Astrocyte (in vitro differentiated cells and primary cell): ENCODE measurements at places on chromosomes 6 and 20. TPM values are rescaled to one million over a fixed set of nuclear protein-coding genes. Genes with fewer than 3 reads are reported as not detected.

- H3K4me1 ChIP-seq = peaks cover 27% of the 10 kb centered on the region
- peak; percentile 82 for DNase-seq
- no peaks in the 10 kb centered on the region for H3K27me3 ChIP-seq
- peak overlapping the region; percentile 75 for H3K27ac ChIP-seq
These were observed 53.5 kb downstream of the PXDC1 start for GRCh38 chr6:3698021-3698420.

Gene NOX3
- total RNA-seq = 0.30 TPM in 1 of 2 replicates, not detected in the other

Gene GLP1R
- not detected in 2 replicates for total RNA-seq

DNA sequence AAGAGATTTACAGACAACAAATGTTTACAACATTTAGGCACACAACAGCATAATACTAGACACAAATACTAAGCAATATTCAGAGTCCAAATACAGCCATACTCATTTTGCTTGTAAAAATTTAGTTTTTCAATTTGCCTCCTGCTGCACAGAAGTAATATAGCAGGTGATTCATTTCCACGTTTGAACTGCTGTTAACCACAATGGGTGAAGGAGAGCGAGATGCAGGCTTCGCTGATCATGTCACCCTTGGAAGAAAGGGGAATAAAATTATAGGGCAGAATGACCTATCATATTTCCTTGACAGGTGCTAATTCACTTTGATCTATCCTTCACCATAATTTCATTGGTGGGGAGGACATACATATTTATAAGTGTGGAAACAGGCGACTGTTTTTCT, 643.8 kb upstream of the AGPAT4 start:
- peak overlapping the region; percentile 48 for H3K27ac ChIP-seq
- peak overlapping the region; percentile 53 for H3K4me3 ChIP-seq

DNA sequence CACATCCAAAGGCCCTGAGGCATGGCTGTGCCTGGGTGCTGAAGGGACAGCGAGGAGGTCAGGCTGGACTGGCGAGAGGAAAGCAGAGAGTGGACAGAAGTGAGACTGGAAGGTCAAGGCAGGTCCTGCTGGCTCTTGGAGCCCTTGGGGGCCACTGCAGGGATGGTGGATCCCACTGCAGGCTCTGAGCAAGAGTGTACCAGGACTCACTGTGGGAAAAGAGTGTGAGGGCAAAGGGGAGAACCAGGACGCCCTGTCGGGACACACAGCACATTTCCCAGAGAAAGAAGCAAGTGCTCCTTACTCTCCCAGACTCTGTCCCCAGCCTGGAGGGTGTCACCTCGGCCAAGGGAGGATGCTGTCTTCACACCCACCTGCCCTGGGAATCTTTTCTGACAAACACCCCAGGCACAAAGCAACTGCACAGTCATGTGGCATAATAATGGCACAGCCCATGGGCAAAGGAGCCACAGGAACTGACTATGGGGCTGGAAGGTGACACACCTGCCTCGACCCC, 172.3 kb upstream of the CST7 start:
- H3K27ac ChIP-seq = no peak overlapping the region
- no peak for DNase-seq
- H3K36me3 ChIP-seq = no peaks in the 10 kb centered on the region

Gene BANF2
- total RNA-seq = not detected in 2 replicates

Gene PRSS16
- total RNA-seq = 2.0 and 2.3 TPM in 2 replicates

DNA sequence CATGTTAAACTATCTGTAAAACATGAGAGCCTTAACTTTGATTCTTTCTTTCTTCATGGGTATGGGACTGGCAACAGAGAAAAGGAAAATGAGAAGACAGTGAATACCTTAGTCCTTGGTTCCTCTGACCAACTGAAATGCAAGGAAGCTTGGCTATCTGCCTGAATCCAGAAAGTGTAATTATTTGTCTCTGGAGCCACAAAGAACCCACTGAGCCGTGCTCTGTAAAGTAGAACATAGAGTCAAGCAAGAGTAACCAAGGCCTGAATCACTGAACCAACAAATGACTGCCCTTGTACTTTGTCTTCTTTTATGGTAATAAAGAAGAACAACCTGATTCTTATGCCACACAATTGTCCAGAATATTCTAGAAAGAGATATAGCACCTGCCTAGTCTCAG, 27.6 kb downstream of the PKHD1 start:
- H3K27ac ChIP-seq = no peak overlapping the region
- no peak overlapping the region for H3K4me3 ChIP-seq
- no peaks in the 10 kb centered on the region for H3K27me3 ChIP-seq
- H3K36me3 ChIP-seq = no peaks in the 10 kb centered on the region

GRCh38 chr6:121639021-121639420, 203.6 kb downstream of the GJA1 start:
- H3K4me1 ChIP-seq = no peaks in the 10 kb centered on the region
- peak; percentile 50 for DNase-seq
- H3K4me3 ChIP-seq = no peak overlapping the region
- no peak overlapping the region for H3K27ac ChIP-seq
- no peaks in the 10 kb centered on the region for H3K27me3 ChIP-seq
- H3K36me3 ChIP-seq = no peaks in the 10 kb centered on the region

Gene ADGRF1
- total RNA-seq = 0.05 and 0.25 TPM in 2 replicates

DNA sequence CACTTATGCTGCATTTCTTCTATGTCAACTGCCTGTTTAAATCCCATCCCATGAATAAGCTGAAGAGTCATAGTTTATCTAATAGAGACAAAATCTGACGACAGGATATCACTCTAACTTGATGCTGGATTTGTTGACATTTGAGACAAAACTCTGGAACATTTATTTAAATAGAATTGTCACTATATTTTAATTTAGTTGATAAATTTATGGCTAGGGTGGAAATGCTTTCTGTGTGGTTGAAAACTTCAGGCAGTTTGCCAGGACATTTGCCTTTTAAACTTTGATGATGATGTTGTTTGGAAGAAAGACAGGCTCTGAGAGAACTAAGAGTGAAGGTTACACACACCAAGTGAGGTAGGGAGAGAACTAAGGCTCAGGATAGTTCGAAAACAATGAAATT, 68.1 kb downstream of the GJA1 start:
- no peaks in the 10 kb centered on the region for H3K36me3 ChIP-seq
- peak overlapping the region; percentile 79 for H3K27ac ChIP-seq
- H3K4me3 ChIP-seq = no peak overlapping the region
- DNase-seq = peak; percentile 44

Gene XKR7
- total RNA-seq = 0.36 and 0.48 TPM in 2 replicates

Gene RAB32
- 75.7 and 77.4 TPM in 2 replicates for total RNA-seq

Gene PSORS1C2
- total RNA-seq = not detected in 2 replicates

Gene OR2B6
- total RNA-seq = not detected in 2 replicates

DNA sequence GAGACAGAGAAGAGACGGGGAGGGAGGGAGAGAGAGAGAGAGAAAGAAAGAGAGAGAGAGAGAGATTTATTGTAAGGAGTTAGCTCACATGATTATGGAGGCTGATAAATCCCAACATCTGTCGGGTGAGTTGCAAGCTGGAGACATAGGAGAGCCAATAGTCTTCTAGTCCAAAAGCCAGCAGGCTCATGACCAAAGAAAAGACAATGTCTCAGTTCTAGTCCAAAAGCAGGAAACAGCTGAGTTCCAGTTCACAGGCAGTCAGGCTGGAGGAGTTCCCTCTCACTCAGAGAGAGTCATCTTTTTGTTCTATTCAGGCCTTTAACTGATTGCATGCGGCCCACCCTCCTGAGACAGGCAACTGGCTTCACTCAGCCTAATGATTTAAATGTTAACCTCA, 416.6 kb downstream of the PREX1 start:
- peaks cover 11% of the 10 kb centered on the region for H3K27me3 ChIP-seq
- no peak overlapping the region for H3K4me3 ChIP-seq
- no peaks in the 10 kb centered on the region for H3K36me3 ChIP-seq

GRCh38 chr20:1688886-1689538, 31.4 kb upstream of the SIRPG start:
- no peak overlapping the region for H3K4me3 ChIP-seq
- H3K4me1 ChIP-seq = no peaks in the 10 kb centered on the region
- DNase-seq = no peak
- H3K27ac ChIP-seq = no peak overlapping the region

Gene KCNK15
- total RNA-seq = 0.14 and 0.17 TPM in 2 replicates

DNA sequence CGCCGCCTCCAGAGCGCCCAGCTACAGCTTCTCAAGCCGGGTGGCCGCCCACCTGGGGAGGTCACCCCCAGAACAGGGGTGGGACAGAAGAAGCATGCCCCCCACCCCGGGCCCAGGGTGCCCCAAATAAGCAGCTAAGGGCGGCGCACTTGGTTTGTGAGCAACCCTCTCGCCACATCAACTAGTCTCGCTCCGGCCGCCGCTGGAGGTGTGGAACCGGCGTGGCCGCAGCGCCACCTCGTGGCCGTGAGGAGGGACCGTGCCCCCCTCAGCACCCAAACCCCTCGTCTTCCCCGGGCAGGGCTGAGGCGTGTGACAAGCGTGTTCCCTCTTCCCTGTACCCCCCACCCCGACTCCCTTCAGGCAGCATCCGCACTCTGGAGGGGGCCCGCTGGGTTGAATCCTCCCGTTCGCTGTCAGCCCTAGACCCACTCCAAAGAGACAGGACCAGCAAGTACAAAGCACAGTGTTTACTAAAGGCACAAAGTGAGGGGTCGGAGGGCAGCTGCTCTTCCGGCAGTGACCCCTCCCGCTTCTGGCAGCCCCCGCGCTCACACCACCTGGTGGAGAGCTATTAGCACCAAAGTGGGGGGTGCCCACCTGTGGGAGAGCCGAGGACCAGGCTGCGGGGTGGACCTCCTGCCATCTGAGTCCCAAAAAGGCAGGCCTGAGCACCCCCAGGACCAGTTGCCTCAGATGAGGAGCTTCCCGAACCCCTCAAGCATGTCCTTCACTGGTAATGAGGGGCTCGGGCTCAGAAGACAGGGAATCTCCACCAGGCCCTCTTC, 45.4 kb downstream of the MDFI start:
- peak; percentile 32 for DNase-seq
- no peaks in the 10 kb centered on the region for H3K27me3 ChIP-seq

Gene FRMD1
- not detected in 2 replicates for total RNA-seq

Gene VARS2
- 19.8 and 21.6 TPM in 2 replicates for total RNA-seq

GRCh38 chr6:140441256-140441655, 1066.8 kb upstream of the CITED2 start:
- DNase-seq = peak; percentile 52
- peaks cover 19% of the 10 kb centered on the region for H3K4me1 ChIP-seq
- H3K36me3 ChIP-seq = no peaks in the 10 kb centered on the region
- no peak overlapping the region for H3K27ac ChIP-seq
- H3K4me3 ChIP-seq = no peak overlapping the region

DNA sequence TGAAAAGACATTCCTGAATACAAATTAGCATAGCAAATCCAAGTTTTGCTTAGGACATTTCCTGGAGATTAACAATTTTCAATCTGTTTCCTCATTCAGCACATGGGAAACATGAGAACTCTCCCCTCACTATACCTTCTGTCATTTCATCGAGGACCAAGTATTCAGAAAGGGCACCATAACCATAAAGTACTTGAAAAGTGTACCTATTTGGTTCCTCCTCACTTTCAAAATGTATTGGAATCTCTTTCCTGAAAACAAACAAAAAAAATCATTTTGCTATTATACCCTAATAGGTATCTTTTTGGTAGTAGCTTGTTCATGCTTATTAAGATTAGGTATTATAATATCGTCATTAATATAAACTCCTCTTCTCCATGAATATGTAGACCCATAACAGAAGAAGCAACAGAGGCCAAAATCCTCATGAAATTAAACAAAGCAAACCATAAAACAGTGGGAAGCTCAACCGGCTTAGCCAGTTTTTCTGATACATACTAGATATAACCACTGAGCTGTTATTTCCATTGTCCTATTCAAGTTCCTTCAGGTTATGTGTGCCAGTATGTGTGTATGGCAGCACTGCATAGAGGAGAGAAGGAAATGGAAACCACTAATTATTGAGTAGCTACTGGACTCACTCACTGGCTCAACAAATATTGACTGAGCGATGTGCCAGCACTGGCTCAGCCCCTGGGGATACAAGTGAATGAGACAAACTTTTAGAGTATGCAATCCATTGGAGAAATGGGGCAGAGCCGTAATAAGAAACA, 274.0 kb downstream of the MAFB start:
- H3K36me3 ChIP-seq = no peaks in the 10 kb centered on the region
- H3K27ac ChIP-seq = no peak overlapping the region
- no peaks in the 10 kb centered on the region for H3K27me3 ChIP-seq
- no peak for DNase-seq

DNA sequence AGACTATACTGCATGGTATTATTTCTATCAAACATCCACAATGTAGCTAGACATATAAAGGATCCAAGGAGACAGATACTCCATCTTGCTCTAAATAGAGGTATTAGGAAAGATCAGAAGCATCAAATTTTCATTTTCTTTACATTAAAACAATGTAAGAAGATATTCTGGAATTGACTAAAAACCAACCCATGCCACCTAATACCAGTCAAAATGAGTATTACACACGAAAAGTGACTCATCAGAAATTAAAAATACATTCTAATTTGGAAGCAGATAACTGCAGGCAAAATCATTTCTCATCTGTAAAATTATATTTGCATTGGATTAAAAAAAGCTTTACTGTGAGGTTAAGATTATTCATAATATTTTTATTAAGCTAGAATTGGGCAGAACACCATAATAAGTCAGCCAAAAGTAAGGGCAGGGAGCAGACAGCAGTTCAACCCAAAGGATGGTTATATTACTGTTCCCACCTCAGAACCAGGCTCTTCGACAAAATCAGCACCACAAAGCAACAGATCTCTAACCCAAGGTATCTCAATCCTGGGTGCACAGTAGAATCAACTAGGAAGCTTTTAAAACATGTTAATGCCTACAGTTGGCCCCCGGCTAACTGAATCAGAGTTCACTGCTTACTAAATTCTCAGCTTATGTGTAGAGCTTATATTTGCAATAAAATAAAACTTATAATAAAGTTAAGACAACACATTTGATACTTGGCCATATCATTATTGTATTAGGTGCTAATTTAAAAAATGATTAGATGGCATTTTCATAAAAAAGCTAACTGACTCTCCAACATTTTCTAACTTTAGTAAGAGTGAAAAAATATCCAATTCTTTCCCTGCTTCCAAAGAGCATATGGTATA, 35.2 kb downstream of the SAMD3 start:
- no peak for DNase-seq
- H3K4me1 ChIP-seq = no peaks in the 10 kb centered on the region
- H3K27ac ChIP-seq = no peak overlapping the region
- H3K4me3 ChIP-seq = no peak overlapping the region
- no peaks in the 10 kb centered on the region for H3K27me3 ChIP-seq
- H3K36me3 ChIP-seq = no peaks in the 10 kb centered on the region

Gene IRAK1BP1
- 3.4 and 3.7 TPM in 2 replicates for total RNA-seq

GRCh38 chr6:129672881-129673631, 36.9 kb downstream of the ARHGAP18 start:
- peaks cover 40% of the 10 kb centered on the region for H3K4me1 ChIP-seq
- peak overlapping the region; percentile 12 for H3K4me3 ChIP-seq
- H3K27ac ChIP-seq = peak overlapping the region; percentile 84
- no peaks in the 10 kb centered on the region for H3K27me3 ChIP-seq

Gene ATP6V1G2
- 2.6 and 3.4 TPM in 2 replicates for total RNA-seq

GRCh38 chr6:168120390-168121302, 41.6 kb upstream of the FRMD1 start:
- no peaks in the 10 kb centered on the region for H3K4me1 ChIP-seq
- H3K4me3 ChIP-seq = no peak overlapping the region
- H3K36me3 ChIP-seq = no peaks in the 10 kb centered on the region
- H3K27me3 ChIP-seq = peaks cover 2% of the 10 kb centered on the region

GRCh38 chr6:36436466-36436865, 6.2 kb downstream of the PXT1 start:
- DNase-seq = peak; percentile 73
- no peak overlapping the region for H3K27ac ChIP-seq
- peaks cover 26% of the 10 kb centered on the region for H3K4me1 ChIP-seq
- H3K4me3 ChIP-seq = no peak overlapping the region
- H3K27me3 ChIP-seq = no peaks in the 10 kb centered on the region

Gene PPARD
- 9.9 and 11.3 TPM in 2 replicates for total RNA-seq
